ACHN (cell line): ENCODE measurements at places on chromosomes 2 and 18.

DNA sequence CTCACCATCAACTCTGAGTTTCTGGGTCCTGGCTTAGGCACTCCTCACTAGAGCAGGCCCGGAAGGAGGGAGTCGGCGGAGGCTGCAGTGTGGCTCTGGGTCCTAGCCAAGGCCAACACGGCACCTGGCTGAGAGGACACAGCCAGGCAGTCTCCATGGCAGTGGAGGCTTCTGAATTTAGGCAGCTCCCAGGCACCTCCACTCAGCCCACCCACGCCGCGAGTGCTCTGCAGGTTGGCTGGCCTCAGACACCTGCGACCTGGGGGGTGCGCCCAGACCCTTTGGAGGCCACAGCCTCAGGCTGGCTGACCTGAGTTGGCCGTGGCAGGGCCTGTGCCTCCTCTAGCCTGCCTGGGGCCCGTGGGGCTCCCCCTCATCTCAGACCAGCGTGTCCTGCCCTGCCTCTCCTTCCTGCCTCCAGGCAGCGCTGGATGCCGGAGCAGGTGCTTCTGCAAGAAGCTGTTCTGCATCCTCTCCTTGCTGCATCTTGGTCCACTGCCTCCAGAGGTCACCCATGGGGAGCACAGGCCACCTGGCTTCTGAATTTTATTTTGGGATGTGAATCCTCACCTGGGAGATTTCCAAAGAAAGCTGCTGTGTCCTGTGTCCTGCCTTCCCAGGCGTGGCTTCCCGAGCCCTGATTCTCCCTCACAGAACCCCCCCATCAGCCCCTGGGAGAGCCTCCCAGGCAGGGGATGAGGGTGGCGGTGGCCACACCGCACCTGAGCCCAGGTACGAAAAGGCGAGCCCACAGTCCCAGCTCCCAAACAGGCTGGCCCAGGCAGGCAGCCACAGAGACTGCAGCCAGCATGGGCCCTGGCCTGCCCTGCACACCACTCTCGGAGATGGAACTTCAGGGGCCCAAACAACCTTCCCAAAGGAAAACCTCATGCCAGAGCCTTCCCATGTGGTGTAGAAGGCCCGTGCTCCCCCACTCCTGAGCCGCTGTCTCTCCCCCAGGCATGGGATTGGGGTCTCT lies 23.4 kb downstream of the AQP12A start:
- no peak for DNase-seq

DNA sequence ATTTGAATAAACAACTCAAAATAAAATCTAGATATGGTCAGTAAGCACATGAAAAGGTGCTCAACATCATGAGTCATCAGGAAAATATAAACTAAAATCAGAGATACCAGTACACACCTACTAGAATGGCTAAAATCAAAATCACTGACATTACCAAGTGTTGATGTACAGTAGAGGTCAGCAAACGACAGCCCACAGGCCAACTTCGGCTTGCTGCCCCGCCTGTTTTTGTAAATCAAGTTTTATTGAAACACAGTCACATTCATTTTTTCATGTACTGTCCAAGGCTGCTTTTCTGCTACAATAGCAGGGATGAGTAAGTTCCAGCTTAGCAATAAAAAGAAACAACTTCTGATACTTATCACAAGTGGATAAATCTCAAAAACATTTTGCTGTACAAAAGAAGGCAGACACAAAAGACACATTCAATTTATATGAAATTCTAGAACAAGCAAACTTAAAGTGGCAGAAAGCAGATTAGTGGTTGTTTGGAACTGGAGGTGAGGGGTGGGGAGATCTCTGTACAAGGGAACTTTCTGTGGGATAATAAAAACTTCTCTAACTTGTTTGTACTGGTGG lies 32.1 kb downstream of the TRAK2 start:
- no peak for DNase-seq

GRCh38 chr2:66575625-66576310 lies 140.8 kb downstream of the MEIS1 start:
- DNase-seq, result no peak

DNA sequence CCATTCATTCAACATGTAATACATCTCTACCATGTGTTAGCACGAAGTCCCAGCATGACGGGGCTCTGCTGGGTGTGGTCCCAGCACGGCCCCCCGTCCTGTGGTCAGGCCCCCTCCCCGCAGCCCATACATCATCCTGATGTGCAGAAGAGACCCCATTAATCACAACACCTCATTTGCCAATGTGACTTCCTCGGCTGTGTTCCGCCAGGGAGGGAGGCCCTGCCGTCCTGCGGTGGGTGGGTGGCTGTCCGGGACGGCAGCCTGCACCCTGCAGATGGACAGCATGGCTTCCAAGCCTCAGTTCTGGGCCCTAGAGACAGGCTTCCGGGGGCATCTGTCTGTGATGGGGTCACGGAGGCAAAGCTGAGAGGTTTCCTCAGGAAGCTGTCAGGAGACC lies 254.0 kb downstream of the CYP26B1 start:
- DNase-seq, result no peak
